HTR-8/SVneo (cell line): ENCODE measurements at places on chromosomes 16 and 17.

DNA sequence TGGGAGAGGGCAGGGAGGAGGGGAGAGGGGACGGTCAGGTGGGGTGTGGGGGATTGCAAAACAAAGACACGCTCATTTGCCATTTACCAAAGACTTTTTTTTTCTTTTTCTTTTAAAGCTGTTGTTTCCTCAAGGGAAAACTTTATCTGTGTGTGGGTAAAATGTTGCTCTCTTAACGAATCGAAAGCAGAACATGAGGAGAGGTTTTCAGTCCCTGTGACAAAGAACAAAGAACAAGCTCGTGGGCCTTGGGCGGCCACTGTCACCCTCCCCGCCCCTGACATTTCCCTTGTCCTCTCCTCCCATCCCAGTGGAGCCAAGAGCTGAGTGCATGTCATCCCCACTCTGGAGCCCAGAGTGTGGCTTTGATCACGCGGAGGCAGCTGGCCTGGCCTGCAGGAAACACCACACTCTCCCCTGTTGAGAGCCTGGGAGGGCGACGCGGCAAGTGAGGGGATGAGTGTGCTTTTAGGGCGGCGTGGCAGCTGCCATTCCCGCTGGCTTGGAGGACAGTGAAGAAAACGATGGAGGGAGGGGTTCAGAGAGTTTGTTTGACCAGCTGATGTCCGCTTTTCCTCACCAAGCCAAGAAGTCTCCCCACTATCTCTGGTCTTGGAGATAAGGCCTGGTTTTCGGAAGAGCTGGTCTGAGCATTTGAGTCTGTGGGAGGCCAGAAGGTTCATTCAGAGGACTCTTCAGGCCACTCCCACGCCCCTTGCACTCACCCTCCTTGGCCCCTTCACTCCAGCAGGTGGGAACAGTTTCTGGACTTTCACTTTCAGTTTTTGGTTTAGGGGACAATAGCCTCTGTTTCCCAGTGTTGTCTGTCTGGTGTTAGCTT lies 11.4 kb downstream of the CCR7 start:
- no peak for DNase-seq

- no peak for DNase-seq
Observed at GRCh38 chr17:18270046-18270931, 9.8 kb downstream of the MIEF2 start.

DNA sequence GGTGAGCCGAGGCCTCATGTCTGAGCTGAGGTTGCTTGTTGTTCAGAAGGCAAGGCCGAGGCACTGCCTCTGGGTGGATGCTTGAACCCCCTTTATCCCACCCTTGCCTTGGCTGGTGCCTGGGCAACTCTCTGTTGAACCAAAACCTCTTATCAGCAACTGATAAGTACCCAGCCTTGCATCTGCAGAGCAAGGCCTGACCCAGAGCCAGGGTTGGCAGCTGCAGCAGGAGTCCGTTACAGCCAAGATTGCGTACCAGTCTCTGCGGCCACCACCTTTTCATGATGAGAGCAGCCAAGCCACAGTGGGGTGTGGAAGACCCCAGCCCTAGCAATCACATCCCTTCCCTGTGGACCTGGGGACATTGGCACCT lies 118.3 kb downstream of the RAB11FIP4 start:
- DNase-seq = no peak

DNA sequence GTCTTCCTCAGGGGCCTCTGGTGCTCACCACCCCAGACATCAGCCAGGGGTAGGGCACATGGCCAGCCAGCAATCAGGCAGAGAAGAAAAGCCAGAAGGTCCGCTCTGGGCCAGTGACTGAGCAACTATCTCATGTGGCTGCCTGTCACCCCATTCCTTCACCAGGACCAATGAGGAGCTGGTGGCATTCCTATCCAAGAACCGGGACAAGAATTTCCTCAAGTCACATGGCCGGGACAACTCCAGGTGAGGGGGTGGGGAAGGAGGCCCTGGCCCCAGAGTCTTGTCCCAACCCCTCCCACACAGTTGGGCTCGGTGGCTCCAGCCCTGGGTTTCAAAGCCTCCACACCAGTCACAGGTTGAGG lies 9.4 kb downstream of the XYLT2 start:
- DNase-seq = no peak

- DNase-seq = no peak
Observed at GRCh38 chr17:77441940-77442339, 301.2 kb downstream of the SEC14L1 start.

DNA sequence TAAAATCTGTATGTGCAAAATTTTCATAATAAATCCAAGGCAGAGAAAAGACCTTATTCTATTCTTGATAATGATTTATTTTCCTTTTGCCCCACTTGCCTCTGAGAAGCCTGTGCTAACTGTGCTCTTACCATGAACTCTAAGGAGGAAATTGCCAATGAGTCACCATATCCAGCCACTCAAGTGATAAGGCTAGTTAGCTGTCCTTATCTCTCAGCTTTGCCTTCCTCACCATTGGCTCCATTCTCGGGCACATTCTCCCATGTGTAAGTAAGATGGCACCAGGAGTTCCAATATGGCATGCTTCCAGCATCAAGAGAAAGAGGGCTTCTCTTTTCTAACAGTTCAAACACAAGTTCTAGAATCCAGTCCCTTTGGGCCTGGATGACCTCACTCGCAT lies 142.4 kb downstream of the TOX3 start:
- DNase-seq = no peak

DNA sequence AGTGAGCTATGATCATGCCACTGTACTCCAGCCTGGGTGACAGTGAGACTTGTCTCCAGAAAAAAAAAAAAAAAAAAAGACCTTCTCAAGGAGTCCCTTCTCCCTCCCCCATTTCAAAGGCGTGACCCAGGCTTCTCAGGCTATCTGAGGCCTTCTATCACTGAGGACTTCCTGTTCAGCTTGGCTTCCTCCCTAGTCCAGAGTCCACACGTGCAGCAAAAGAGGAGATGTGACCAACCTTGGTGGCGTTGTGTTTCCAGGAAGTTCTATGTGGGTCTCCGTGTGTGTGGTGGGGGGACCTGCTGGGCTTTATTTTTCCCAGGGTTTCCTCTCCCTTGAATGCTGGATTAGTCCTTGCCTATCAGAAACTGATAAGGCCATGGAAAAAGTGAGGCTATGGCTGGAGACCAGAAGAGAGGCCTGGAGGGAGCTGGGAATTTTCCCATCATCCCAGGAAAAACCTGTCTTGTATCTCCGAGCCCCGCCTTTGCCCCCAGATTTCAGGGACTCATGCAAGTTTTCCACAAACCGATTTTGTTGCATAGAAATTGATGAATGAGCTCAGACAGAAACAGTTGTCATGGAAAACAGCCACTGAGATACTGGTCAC lies 148.1 kb downstream of the SALL1 start:
- DNase-seq = no peak
